Placental epithelial cell (primary cell): ENCODE measurements at places on chromosomes 16 and 17. TPM values are rescaled to one million over a fixed set of nuclear protein-coding genes. Genes with fewer than 3 reads are reported as not detected.

CA7 gene
- not detected in 2 replicates for total RNA-seq

ITGB4 gene
- 30.2 and 274 TPM in 2 replicates for total RNA-seq

METRN gene
- total RNA-seq = 56.1 and 60.4 TPM in 2 replicates

TMEM238L gene
- not detected in 2 replicates for total RNA-seq

KRTAP4-9 gene
- not detected in 2 replicates for total RNA-seq

AOC2 gene
- total RNA-seq = 0.79 and 1.1 TPM in 2 replicates

TBC1D3B gene
- 1.2 and 5.9 TPM in 2 replicates for total RNA-seq
